AG09319 (cell line): ENCODE measurements at places on chromosomes 7 and 10.

GRCh38 chr7:1256621-1257020 lies 23.9 kb downstream of the UNCX start:
- DNase-seq: no peak

GRCh38 chr7:14606101-14606500 lies 296.4 kb downstream of the DGKB start:
- no peak for DNase-seq

DNA sequence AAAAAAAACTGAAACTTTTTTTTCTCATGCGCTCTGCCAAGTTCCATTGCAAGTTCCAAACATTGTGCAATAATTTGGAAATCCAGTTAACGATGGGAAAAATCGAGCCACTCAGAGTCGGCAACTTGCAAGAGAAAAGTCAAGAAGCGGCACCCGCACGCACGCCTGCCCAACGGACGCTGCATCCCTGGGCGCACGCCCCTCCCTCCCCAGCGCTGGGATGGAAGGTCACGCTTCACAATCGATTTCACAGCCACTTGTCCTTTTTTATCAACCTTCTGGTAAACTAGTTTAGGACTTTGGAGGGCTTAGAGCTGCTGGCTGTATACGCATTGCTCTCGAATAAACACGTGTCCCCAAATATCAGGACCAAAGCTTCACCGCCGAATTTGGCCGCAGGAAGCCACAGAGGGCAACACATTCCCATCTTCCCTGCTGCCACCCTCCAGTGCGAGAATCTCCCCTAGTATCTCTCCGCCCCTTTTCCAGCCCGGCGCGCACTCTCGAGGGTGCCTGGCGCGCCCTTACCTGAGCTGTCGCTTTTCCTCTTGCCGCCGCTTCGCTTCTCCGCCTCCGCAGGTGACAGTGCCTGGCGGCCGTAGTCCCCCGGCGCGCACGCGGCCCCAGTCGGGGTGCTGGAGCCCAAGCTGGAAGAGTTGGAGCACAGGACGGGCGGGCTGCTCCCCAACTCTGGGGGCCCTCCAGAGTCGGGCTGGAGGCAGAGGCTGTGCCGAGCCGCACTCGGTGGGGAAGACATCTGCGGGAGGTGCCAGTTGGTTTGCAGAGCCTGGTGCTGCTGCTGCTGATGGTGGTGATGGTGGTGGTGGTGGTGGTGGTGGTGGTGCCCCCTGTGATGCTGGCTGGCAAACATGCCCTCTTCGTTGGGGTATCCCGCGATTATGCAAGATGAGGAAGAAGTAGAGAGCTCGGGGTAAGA lies 857 bp downstream of the MEOX2 start:
- DNase-seq: peak; percentile 15

DNA sequence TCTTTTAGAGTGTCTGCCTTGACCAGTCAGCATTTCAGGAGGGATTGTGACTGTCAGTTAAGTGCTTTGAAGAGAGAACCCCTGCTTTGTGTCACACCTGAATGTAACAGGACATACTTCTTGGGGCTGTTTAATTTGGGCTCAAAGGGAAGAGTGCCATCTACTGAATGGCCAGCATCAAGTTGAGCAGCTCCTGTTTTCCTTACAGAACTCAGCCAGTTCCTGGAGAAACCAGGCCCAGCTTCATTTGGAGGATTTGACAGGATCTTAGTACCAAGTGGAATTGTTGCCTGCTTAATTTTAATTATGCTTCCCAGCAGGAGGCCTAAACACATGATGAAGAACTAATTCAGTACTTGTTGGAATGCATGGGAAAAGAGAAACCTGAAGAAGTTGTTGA lies 8.3 kb downstream of the ADD3 start:
- no peak for DNase-seq

- no peak for DNase-seq
These were observed 27.7 kb downstream of the KLRG2 start for GRCh38 chr7:139455789-139456188.

DNA sequence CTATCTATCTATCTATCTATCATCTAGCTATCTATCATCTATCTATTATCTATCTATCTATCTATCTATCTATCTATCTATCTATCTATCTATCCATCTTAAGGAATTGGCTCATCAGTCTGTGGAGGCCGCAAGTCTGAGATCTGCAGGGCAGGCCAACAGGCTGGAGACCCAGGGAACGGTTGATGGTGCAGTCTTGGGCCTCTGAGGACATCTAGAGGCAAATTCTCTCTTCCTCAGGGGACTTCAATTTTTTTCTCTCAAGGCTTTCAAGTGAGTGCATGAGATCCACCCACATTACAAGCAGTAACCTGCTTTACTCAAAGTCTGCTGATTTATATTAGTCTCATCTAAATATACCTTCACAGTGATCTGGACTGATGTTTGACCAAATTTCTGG lies 197.0 kb downstream of the GLRX3 start:
- DNase-seq: no peak

DNA sequence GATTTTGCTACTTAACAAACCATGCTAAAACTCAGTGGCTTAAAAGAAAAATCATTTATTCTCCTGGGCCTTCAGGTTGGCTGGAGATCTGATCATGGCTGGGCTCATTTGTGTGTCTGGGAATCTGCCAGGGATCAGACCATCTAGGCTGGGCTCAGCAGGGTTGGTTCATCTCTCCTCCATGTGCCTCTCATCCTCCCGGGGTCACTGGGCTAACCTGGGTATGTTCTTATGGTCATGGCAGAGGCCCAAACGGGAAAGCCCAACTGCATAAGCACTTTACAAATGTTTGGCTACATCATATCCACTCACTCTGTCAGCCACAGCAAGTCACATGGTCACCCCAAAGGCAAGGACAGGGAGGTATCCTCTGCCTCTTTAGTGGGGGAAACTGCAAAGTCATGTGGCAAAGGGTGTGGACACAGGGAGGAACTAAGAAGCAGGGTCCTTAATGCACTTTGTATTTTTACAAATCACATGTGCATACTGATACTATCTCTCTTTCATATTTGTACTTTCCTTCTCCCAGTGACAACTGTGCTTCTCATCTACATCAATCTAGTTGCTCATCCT lies 231.4 kb downstream of the BUB3 start:
- DNase-seq: no peak

DNA sequence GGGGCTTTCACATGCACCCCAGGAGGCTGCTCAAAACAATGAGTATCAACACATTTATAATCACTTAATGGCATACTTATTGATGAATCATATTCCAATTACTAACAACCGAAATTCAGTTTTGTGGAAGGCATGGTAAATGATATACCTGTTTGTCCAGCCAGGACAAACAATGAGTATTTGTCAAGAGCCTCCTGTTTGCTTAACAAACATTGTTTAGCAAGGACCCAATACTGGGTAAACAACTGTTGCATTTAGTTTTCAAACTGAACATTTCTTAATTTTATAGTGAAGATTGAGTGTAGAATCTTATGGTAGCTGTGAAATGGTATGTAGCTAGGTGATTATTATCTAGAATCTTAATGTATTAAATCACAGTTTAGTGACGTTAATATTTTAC lies 473.7 kb downstream of the ATRNL1 start:
- no peak for DNase-seq

GRCh38 chr7:1940402-1940786 lies 270.3 kb downstream of the ELFN1 start:
- DNase-seq: no peak

DNA sequence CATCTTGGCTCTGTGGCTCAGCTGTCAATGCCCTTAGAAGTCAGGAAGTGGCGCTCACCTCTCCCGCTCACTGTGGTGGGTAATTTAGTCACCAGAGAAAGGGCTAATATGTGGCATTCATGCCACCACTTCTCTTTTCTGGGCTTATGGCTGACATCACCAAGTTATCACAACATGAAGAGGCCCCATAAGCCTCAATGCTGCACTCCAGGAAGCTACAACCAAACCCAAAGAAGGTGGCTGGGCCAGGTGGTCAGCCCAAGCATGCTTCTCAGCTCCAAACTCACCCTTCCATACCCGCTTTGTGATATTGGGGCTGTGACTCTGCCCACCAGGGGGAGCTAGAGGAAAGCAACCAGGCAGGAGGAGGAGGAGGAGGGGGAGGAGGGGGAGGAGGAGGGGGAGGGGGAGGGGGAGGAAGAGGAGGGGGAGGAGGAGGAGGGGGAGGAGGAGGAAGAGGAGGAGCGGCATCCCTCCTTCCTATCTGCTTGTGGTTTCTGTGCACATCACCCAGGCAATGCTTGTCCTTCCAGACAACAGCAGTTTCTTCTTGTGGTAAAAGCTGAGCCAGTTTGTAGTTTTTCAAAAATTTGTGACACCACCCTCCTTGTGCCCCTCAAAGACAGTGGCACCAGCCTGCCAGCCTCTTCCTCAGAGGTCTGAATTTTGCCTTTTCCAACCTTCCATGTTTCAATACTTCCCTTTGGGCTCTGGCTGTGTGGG lies 42.1 kb downstream of the CYP26A1 start:
- no peak for DNase-seq

GRCh38 chr10:50988792-50989191 lies 85.5 kb upstream of the PRKG1 start:
- DNase-seq: no peak

DNA sequence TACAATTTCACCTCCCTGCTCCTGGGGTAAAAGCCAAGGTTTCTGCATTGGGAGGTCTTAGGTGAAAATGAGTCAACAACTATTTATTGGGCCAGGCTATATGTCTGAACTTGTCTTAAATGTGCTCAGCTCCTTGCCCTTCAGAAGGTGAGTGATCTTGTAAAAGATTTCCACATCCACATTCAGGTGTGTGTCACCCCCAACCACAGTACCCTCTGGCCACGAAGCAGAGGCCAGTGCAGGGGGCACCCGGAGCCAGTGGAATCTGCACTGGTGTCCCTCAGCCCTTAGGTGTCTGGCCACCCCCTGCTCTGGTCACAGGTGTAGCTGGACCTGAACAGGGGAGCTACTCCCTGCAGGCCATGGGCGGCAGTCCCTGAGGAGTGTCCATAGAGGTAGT lies 198.5 kb downstream of the PAXIP1 start:
- DNase-seq: no peak

DNA sequence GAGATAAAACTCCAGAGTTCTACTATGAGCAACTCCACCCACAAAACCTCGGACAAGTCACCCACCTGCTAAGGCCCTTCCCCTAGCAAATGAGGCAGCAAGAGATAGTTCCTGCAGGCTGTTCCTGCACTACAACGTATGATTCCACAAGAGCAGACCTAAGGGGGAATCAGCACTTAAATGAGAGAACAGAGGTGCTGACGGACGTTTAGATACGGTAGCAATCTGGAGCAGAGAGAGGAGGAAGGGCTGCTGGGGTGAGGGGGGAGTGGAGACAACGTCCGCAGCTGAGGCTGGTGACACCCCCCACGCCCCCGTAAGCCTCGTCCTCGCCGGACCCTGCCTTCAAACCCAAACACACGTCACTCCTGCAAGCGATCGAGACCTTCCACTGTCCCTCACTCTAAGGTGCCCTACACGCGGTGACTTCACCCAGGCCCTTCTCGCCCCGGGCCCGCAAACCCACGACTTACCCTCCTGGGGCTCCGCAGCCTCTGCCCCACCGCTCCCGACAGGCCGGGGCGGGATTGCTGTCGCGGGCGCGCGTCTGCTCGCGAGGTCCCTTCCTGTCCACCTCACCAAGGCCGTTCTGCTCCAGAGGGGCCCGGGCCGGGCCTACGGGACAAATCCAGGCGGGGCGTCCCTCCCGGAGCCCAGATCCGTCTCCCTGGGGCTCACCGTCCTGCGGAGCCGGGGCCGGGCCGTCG lies 635 bp downstream of the ZNF12 start:
- DNase-seq: no peak

DNA sequence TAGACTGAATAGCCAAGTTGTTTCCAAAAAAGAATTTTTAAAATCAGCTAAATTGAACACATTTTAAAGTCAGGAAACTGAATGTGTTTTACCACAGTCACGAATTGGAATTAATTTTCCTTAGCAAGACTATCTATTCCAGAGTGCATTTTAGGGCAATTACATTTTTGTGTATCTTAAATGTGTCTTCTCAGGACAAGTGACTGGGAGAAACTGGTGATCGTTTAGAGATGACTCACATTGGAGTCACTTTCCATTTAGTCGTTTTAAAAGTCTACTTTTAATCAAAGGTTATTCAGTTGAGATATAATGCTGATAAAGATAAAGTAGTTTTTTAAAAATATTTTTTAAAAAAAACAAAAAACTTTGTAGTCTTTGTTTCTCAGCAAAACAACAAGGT lies 191.7 kb upstream of the SLC26A5 start:
- no peak for DNase-seq

DNA sequence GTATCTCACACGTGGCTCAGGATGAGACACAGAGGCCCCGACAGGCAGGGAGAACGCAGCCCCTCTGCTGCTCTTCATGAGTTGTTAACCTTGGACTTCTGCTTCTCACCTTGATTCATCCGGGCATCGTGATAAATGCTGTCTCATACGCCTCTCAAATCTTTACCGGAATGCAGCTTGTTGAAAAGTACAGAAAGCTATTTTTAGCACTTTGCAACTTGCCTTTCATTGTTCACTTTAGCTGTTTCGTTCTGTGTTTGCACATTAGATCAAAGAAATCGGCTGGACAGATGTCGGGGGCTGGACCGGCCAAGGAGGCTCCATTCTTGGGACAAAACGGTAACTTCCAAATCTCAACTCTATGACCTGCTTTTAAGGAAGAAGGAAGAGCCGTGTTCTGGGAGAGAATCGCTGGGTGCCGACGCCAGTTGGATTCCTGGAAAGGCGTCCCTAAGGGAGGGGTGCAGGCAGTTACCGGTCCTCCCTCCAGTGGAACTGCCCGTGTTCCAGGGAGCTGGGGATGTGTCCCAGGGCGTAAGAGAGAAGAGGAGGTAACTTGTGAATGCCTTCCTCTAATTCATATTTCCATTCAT lies 49.3 kb downstream of the PFKP start:
- DNase-seq: no peak

DNA sequence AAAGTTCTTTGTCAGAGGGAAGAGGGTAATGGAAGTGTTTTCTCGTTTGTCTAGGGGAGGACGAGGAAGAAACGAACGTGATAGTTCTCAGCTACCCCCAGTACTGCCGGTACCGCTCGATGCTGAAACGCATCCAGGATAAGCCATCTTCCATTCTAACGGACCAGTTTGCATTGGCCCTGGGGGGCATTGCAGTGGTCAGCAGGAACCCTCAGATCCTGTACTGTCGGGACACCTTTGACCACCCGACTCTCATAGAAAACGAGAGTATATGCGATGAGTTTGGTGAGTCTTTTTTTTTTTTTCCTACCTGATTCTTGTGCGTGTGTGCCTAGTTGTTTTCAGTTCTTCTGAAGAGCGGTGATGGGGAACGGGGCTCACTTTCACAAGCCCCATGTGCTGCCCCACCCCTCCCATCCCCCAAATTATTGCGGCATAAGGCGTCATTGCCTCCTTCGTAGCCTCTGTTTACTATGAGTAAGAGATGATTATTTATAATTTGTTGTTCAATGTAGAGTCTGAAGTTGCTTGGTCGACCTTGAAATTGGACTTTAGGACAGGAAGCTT lies 98.6 kb downstream of the ARID5B start:
- no peak for DNase-seq

DNA sequence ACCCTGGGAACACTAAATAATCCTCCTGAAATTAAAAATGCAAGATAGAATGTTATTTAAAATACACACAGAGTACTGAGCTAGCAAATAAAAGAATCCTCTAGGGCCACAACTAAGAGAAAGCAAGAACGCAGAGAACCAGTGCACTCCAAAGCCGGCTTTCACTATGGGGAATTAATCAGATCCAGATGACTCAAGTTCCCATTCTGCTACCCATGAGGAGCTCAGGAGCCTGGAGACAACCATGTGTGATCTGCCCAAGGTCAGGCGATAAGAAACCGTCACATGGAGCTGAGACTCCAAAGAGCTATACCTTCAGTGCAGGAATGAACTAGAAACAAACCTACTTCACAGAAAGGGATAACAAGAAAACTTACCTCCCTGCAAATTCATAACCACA lies 19.5 kb upstream of the CYREN start:
- DNase-seq: no peak
